ENCODE measurements at places on chromosomes 13 and 19.

- DNase-seq = no peak
Measured at GRCh38 chr19:3061182-3062161, 823 bp downstream of the TLE5 start.

DNA sequence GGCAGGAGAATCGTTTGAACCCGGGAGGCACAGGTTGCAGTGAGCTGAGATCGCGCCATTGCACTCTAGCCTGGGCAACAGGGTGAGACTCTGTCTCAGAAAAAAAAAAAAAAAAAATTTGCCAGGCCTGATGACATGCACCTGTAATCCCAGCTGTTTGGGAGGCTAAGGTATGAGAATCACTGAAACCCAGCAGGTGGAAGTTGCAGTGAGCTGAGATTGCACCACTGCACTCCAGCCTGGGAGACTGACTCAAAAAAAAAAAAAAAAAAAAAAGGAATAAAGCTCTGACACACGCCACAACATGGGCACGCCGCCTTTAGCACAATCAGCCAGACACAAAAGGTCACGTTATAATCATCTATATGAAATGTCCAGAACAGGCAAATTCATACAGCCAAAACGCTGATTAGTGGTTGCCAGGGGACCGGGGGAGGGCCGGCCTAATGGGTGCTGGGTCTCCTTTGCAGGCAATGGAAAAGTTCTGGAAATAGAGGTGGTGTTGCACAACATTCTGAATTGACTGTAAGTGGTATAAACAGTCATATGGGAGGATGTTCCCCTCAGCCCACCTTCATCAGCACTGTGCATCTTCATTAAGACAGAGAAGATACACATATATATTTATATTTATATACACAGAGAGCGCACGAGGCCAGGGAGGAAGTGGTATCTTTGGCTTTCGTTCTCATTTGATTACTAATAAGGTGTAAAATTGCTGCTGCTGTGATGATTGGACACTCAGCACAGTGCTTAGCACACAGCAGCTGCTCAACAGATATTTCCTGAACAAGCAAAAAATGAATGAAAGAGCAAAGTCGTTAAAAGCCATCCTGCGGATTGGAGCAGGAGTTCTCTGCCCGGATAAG lies 3.8 kb downstream of the HSPBP1 start:
- DNase-seq = no peak

DNA sequence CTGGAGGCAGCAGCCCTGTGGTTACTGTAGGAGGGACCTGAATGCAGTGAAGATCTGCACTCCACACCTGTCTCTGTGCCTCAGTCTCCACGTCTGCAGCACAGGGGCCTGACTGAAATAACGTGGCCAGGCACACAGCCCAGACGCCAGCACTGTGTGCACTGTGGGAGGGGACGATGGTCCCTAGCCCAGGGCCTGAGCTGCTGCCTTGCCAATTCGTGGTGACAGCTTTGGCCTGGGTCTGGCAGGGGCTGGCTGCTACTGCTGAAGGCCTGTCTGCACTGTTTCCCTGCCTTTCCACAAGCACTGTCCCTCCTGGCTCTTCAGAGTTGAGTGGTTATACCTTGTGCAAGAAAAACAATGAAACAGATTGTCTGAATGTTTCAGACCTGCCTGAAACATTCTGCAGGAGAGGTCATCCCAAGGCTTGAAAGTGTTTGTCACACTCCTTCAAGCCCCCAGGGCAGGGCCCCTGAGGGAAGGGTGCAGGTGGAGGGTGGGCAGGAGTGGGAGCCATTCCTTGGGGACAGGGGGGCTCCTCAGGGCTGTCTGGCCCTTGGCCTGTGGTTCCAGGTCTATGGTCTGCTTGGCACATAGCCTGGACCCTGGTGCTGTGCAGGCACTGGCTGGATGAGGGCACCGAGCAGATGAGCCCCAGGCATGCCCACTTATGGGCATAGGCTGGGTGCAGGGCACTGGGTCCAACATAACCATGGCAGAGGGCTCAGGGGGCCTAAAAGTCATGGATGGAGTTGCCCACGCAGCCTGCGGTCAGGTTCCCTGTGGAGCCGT lies 38.7 kb upstream of the LDLR start:
- no peak for DNase-seq

- DNase-seq = peak; percentile 47
Measured at GRCh38 chr19:43651758-43652545, 12.3 kb upstream of the CADM4 start.

- peak; percentile 49 for DNase-seq
Measured at GRCh38 chr19:13260883-13261653, 110.9 kb downstream of the IER2 start.

- DNase-seq = no peak
Measured at GRCh38 chr13:93550236-93550635, 323.6 kb downstream of the GPC6 start.

Measured in astrocyte of the cerebellum (primary cell).